ENCODE measurements at places on chromosomes 3 and 15.

DNA sequence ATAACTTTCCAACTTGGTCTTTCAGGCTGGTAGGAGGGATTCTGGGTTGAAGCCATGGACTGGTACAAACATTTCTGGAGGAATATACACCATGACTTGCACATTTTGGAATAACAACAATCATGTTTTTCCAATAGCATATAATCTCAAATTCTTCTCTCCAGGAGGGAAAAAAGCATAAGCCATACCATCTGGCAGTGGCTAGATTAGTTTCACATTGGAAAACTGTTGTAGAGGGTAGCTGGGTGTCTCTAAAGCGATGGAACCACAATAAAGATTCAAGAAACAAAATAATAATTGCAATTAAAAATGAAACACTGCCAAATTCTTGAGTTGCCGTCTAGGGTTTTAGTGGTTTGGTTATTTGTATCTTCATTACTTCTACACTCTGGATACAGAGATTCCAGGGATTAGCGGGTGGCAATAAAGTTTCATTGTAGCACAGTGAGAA is 278.5 kb upstream of the RASGRP1 start:
- DNase-seq: no peak

- DNase-seq: no peak
Measured at GRCh38 chr3:45874677-45875346, 11.5 kb upstream of the CCR9 start.

DNA sequence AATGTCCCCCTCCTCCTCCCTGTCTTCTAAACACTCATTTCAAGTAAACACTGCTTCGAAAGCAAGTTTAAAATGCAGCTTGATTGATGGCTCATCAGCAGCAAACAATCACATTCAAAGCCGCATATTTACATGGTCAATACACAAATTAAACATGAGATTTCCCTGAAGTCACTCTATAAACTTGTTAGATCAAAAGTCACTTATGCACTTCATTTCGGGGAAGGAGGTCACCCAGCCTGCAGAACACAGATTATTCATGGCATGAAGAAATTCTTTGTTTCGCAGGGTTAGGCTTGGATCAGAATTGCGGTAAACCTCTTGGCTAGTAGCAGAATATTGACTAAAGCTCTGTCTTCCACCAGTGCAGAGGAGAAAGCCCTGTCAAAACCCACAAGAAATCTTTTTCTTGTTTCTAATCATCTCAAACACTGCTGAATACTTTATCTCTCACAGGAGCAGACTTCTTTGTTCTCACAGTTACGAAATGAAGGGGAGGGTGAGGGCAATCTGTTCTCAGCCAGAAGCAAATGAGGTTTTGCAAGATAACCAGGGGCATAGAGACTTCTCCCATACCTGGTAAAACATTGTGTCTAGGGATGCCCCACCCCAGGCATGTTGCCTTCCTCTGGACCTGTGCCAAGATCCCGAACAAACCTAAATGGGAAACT is 133.3 kb upstream of the CHL1 start:
- no peak for DNase-seq

GRCh38 chr3:11582191-11582968 is 61.3 kb downstream of the VGLL4 start:
- no peak for DNase-seq

DNA sequence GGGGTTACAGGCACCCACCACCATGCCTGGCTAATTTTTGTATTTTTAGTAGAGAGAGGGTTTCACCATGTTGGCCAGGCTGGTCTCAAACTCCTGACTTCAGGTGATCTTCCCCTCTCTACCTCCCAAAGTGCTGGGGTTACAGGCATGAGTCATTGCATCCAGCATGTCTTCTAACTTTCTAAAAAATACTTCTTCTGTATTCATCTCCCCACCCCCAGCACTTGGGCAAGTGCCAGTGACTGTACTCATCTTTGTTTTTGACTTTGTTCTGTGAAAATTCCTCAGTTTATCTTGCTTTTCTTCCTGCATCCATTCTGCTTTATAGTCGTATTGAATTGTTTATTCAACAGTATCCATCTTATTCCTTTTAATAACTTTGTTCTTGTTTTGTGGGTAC is 47.6 kb downstream of the ARIH1 start:
- DNase-seq: no peak

- DNase-seq: no peak
Measured at GRCh38 chr3:148126956-148127355, 570.7 kb upstream of the AGTR1 start.

- no peak for DNase-seq
Measured at GRCh38 chr3:9669720-9670432, 20.6 kb downstream of the MTMR14 start.

DNA sequence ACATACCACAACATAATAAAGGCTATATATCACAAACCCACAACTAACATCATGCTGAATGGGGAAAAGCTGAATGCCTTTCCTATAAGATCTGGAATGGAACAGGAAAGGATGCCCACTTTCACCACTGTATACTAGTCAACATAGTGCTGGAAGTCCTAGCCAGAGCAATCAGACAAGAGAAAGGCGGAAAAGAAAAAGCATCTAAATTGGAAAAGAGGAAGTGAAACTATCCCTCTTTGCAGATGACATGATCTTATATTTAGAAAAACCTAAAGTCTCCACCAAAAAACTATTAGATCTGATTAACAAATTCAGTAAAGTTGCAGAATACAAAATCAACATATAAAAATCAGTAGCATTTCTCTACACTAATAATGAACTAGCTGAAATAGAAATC is 14.6 kb upstream of the PIK3CA start:
- no peak for DNase-seq

DNA sequence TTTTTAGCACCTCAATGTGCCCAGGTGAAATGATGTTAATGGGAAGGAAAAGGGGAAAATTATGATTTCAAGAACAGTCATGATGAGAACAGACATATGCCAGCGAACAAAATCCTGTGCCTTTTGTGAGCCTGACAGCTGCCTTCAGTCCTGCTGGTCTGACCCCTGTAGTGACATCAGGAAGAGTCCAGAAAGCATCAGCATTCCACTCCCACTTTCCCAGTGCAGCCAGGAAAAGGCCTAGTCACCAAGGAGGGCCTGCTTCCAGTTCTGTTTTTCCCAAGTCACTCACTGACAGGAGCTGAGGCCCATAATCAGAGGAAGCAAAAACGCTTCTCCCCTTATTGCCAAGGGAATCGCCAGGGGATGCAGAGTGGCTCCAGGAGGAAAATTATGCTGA is 218.4 kb downstream of the ABHD5 start:
- no peak for DNase-seq

- no peak for DNase-seq
Measured at GRCh38 chr3:158486200-158486599, 84.8 kb upstream of the MLF1 start.

DNA sequence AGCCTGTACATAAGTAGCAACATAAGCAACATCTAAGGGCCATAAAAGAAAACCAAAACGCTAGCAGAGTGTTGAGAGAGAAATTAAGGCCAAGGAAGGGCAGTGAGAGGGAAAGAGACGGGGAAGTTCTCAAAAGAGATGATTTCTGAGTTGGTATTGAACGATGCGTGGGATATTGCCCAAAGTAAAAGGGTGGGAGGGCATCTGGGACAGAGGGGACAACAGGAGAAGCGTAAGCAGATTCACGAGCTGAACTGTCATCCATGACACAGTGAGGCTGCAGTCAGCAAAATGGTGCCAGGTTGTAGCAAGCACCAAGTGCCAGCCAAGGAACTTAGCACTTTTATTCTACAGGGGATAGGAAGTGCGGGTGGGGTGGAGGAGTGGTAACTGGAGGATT is 11.8 kb downstream of the NCEH1 start:
- DNase-seq: no peak

DNA sequence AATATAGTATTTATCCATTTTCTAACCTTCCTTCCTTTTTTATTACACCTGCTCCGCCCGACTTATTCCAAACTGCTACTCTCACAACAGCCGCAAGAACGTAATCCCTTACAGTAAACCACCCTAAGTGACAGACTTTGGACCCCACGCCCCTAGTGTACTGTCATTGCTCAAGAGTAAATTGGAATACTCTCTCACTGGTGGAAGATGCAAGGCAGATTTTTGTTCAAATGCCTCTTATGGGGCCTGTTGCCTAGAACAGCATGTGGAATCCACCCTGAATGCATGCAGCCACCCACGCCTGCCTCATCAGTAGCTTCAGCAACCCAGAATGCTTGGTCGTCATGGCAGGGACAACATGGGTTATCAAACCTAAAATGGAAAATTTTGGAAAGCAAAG is 226.2 kb upstream of the ST8SIA2 start:
- no peak for DNase-seq

GRCh38 chr3:94130690-94131089 is 67.8 kb downstream of the NSUN3 start:
- DNase-seq: no peak

GRCh38 chr3:42140665-42141203 is 49.6 kb downstream of the TRAK1 start:
- DNase-seq: no peak

DNA sequence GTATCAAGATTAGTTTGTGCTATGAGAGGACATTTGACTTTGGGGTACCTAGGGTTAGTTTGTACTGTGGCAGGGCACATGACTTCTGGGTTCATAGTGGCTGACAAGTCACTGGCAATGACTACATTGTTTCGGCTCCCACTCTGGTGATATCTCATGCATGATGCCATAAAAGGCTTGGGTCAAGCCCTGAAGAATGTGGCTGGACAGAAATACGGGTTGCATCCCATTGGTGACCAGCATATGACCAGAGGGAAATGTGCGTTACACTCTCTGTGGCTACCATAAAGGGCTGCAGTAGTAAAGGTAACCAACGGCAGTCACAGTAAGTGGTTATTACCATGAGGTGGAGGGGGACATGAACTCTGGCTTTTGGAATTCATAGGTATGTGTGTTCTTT is 18.4 kb downstream of the THOC7 start:
- DNase-seq: no peak

DNA sequence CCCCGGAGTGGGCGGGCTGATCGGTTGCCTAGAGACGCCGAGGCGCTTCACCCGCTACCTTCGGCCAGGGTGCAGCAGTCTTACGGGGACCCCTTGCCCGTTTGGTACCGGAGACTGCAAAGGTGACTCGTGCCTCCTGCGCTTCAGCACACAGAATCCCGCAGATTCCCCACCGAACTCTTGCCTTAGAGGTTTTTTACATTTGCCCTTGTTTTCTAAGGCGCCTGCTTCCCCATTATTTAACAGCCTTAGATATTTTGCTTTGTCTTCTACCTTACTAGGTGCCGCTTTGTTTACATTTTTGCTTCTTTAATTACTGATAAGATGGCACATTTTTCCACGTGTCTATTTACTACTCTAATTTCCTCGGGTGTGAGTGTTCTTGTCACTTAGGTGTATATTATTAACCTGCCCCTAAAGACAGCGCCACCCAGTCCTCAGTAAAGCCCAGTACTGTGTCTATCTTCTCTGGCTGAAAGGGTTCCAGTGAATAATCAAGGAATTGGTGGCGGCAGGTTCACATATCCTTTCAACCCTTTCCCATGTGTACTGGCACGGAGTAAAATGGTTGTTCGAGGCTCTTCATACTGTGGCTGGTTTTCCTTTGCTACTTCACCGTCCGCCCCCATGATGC is 573 bp upstream of the CEP152 start:
- DNase-seq: no peak

DNA sequence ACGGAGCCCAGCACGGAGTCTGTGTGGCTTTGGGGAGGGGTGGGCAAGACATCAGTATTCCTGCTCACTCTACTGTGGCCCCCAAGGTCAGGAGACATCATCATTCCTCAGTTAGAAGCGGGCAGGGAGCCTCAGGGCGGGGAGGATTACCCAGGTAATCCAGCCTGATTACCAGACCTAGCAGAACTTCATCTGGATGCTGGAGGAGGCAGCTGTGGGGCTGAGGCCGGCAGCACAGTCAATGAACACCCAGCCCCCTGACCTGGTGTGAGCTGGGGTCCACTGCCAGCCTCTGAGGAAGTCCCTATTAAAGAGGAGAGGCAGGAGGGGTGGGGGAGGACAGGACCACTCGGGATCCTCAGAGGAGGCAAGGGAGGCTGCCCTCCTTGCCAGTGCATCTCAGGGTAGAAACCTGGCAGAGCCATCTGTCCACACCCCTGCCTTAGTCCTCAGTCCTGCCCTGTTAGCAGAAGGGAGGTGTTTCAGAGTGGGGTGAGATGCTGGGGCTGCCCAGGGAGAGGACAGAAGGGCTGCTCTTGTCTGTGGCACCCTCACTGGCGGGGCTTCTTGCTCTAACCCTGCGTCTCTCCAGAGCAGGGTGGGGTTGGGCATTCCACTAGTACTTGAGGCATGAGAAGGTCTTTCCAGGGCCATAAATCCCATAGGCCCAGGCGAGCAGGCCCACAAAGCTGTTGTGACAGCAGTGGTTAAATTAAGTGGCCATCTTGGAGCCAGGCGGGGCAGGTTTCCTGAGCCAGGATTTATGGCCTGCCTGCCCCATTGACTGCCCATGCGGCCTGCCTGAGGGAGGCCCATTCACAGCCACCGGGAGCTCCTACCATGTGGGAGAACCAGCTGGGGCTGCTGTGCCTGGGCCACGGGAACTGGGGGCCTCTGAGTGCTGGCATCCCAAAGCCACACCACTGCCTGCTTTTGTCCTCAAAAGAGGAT is 82.1 kb downstream of the LINGO1 start:
- DNase-seq: no peak

DNA sequence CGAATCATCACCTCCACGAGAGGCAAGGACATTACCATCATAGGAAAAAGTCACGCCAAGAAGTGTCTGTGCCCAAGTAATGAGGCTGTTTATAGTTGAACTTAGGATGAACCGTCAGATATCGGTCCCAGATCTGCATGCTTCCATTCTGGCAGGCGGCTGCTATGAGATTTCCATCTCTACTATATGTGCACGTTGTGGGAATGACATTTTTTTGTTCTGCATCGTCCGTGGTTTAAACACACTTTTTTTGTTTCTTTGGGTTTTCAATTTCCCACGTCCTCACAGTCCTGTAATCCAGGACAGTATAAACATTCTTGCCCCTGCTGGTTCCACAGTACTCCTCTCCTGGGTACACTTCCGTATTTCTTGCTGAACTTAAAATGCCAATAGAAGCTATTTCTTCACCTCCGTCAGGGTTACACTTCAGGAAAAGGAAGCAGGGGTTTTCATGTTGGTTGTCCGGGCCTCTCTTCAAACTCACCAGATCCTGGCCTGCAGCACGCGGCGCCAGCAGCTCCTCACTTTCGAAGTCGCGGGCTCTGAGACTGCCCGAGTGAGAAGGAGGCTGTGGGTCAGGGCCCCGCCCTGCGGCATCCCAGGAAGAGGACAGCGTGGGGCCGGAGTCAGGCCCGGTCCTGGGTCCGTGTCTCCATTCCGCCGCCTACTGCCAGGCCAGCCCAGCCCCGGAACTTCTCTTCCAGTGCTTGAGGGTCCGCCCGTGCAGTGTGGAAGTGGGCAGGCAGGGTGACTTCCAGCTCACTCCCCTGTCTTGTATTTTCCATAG is 9.8 kb upstream of the TM4SF4 start:
- no peak for DNase-seq

GRCh38 chr3:57031631-57032541 is 28.6 kb upstream of the SPATA12 start:
- no peak for DNase-seq

- DNase-seq: no peak
Measured at GRCh38 chr15:81280696-81281455, 43.1 kb downstream of the STARD5 start.
